Right forelimb (tissue), 1 donor: ENCODE measurements at places on chromosomes 5 and 9.

- DNase-seq, result no peak
Measured at GRCh38 chr9:95764533-95765319, 110.8 kb upstream of the ERCC6L2 start.

- DNase-seq, result no peak
Measured at GRCh38 chr5:6902597-6902996, 189.4 kb downstream of the TENT4A start.

DNA sequence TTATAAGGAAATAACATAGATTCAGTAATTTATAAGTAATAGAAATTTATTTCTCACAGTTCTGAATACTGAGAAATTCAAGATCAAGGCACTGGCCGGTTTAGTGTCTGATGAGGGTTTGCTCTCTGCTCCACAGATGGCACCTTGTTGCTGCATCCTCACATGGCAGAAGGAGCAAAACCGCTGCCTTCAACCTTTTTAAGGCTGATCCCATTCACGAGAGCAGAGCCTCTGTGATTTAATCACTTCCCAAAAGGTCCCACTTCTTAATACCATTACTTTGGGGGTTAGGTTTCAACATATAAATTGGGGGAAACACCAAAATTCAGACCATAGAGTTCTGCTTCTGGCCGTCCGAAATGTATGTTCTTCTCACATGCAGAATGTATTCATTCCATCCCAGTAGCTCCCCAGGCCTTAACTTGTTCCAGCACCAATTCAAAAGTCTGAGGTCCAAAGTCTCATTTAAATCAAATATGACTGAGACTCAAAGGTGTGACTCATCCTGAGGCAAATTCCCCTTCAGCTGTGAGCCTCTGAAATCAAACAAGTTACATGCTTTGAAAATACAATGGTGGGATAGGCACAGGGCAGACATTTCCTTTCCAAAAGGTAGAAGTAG, 30.6 kb downstream of the BAAT start:
- DNase-seq, result no peak

GRCh38 chr5:43601454-43602260, 1.3 kb upstream of the NNT start:
- DNase-seq, result no peak

DNA sequence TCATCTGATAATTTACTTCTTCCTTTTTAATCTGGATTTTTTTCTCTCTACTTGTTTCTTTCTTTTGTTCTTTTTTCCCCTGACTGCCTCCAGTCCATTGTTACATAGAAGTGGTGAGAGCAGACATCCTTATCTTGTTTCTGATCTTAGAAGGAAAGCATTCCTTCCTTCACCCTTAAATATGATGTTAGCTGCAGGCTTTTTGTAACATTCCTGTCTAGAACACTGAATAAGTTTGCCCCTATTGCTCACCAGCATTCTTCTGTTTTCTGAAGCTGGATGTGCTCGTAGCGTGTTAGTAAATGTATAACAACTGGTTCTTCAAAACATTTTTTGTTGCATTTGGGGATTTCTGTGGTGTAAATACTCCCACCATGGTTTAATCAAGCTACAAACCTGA, 136.7 kb upstream of the NFIL3 start:
- DNase-seq, result no peak

GRCh38 chr9:72305102-72305546, 59.9 kb downstream of the ZFAND5 start:
- peak; percentile 78 for DNase-seq

DNA sequence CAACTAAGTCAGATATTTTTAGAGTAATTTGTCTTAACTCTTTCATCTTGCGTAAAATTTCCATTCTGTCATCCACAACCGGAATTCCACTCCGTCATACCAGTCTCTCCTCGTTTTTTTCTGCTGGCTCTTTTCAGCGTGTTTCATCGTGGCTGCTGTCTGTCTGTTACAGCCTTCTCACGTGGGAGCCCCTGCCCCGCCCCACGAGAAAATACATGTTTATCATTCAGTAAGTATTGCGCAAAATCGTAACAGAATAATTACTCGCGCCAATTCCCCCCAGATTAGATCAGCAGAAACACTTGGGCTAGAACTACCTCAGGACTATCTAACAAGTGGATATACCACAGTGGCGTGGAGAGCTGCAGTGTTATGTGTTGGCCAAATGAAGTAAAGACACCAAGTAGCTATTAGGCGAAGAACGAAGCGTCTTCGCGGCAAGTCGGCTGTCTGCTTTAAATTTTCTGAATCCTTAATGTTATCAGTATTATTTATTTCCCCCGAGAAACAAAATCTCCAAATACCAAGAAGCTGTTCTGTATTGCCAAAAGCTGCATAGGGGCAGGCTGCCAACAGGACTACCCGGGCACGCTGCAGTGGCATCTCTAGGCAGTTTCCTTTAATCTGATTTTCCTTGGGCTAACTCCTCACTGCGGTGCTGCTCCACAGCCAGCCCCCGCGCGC, 566 bp upstream of the FOCAD start:
- DNase-seq, result no peak

GRCh38 chr5:126641387-126641786, 40.6 kb downstream of the PHAX start:
- DNase-seq, result no peak

GRCh38 chr9:121698627-121699570, 47.5 kb downstream of the DAB2IP start:
- DNase-seq, result peak; percentile 78

- no peak for DNase-seq
Measured at GRCh38 chr5:174727794-174728680, 3.7 kb downstream of the MSX2 start.

GRCh38 chr9:94805585-94805984, 79.1 kb downstream of the AOPEP start:
- no peak for DNase-seq

GRCh38 chr5:1009359-1010180, 968 bp downstream of the NKD2 start:
- no peak for DNase-seq

GRCh38 chr5:8458038-8458383, 589.1 kb downstream of the MTRR start:
- no peak for DNase-seq

GRCh38 chr9:134546246-134546731, 95.3 kb upstream of the COL5A1 start:
- DNase-seq, result peak; percentile 85

DNA sequence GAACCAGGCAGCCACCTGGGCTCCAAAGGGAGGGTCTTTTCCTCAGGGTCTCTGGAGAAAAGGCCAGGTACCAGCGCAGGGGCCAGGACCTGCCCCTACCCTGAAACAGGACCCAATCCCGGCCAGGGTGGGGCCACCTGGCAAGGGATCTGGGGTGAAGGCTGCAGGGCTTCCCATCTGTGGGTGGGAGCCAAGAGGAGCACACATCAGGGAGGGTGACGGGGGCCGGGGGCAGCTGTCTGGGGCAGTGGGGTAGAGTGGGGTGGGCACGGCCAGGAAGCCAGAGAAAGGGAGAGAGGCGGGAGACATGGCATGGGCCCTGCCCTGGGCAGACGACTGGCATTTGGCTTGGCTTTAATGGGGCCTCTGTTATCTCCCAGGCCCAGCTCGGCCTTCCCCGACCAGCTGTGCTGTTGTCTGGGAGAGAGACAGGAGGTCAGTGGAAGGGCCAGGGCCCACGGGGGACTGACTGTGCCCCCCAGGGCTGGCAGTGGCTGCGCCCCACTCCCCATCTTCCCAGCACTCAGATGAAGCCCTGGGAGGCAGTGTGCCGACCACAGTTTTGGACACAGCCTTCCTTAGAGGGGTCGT, 57.2 kb upstream of the RNF130 start:
- no peak for DNase-seq

- DNase-seq, result no peak
Measured at GRCh38 chr9:112326194-112326593, 7.2 kb downstream of the PTBP3 start.
